ENCODE measurements at places on chromosomes 1 and 21.

GRCh38 chr1:175217721-175218531, 25.4 kb upstream of the KIAA0040 start:
- DNase-seq: no peak

- no peak for DNase-seq
Measured at GRCh38 chr1:246782120-246782900, 58.1 kb downstream of the SCCPDH start.

DNA sequence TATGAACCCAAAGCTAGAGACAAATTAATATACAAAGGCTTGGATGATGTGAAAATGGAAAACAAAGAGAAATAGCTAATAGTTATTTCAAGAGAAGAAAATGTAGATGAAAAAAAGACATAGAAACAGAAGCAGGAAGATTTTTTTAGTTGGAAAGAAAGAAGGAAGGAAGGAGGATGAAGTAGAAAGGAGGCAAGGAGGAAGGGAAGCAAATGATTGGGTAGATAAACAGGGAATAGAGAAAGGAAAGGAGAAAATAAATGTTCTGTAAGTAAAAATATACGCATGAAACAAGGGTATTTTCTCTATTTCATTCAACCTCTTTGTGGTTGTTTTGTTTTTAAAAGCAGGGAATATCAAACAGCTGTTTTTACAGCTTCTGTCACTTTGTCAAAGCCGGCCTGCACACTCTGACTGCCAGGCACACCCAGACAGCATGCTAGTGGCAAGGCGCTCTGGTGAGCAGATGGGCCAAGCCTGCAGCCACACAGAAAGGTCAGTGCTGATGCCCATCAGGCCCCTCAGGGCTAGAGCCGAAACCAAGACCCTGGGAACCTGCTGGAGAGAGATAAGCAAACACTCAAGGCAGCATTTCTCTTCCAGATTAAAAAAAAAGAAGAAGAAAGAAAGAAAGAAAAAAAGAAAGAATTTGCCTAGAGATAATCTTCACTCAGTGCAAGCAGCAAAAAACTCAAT, 72.9 kb upstream of the CTTNBP2NL start:
- no peak for DNase-seq

DNA sequence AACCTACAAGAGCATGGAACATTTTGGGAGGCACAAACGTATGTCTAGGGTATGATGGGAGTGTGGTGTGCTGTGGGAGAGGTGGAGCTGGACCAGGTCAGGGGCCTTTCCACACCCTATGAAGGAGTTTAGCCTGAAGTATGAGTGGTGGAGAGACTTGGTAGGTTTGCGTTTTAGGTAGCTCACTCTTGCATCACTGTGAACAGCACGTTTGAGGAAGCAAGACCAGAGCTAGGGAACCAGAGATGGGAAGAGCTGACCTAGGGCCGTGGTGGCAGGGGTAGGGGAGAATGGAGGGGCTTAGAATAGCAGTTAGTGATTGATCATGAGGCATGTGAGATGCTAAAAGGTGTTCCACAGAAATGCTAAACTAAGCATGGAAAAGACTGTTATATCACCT, 25.1 kb upstream of the ZFP69B start:
- DNase-seq: no peak

- DNase-seq: no peak
Measured at GRCh38 chr21:46596201-46596600, 8.7 kb downstream of the S100B start.

- no peak for DNase-seq
Measured at GRCh38 chr1:68167211-68167610, 65.1 kb downstream of the WLS start.

DNA sequence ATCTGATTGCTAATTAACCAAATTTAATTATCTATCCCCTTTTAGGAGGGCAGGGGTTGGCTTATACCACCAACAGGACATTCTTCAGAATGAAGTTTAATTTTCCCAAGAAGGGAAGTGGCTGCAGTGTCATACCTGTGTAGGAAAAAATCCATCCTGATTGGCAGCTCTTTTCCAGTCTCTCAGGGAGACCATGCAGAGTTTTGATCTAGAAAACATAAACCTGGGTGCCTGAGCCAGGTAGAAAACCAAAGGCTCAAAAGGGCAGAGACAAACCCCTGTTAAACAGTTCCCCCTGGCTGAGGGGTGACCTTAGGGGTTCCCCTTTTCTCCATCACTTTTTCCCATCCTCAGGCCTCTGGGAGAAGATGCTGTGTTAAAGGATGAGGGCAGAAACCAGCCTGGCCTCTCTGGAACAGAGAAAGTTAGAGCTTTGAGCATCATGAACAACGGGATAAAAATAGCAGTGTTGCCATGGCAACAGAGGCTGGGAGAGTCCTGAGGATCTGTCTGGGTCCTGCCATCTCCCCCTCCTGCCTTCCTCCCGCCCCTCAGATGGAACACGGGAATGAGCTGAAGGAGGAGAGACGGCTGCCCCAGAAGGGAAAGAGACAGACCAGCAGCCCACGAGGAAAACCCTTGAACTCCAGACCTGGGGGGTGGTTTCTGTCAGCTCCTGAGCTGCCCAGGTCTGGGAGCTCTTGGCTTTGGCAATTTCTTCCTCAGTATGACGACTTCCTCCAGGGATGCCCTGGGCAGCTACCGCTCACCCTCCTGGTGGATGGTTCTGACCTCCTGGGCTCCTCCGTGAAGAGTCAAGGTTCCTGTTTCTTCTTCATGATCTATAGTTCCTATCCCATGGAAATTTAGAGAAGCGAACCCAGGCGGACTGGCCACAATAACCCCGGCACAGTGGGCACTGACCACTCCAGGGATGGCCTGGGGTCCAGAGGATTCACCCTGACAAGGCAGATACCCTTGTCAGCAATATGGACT, 14.0 kb upstream of the LEMD1 start:
- no peak for DNase-seq

DNA sequence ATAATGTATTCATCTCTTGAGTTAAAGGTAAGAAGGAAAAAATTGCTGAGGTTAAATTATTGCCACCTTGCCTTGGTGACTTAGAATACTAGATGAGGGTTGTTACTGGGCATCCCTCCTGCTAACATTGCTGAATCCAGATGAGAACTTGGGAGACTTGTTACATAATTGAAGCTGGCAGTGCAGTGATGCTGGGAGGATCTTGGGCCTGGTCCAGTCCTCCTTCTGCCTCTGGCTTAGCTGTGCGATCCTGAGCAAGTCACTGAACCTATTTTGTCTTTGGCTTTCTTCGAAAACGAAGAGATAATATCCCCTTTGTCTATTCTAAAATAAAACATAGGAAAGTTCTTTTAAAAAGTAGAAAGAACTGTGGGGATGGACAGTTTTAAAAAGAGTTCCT, 244.9 kb upstream of the NRIP1 start:
- DNase-seq: no peak

GRCh38 chr1:9426291-9426711, 113.0 kb upstream of the SLC25A33 start:
- DNase-seq: no peak

- no peak for DNase-seq
Measured at GRCh38 chr1:201939574-201939973, 6.8 kb downstream of the LMOD1 start.

GRCh38 chr1:6905331-6905730, 120.1 kb downstream of the CAMTA1 start:
- DNase-seq: no peak

DNA sequence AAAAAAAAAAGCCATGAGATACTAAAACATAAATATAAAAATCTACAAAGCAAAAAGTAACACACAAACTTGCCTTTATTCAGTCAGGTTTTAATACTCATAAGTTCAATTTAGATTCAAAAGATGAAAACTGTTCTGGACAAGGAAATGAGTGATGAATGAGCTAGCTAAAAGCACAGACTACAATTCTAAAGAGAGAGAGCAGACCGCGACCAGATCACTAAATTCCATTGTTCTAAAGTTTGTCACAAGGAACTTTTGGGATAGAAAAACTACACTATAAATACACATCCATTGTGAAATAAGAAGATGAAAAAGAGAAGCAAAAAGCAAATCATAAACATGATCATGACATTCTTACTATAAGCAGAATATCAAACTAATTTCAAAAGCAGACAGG, 1.7 kb downstream of the ODF2L start:
- DNase-seq: no peak

DNA sequence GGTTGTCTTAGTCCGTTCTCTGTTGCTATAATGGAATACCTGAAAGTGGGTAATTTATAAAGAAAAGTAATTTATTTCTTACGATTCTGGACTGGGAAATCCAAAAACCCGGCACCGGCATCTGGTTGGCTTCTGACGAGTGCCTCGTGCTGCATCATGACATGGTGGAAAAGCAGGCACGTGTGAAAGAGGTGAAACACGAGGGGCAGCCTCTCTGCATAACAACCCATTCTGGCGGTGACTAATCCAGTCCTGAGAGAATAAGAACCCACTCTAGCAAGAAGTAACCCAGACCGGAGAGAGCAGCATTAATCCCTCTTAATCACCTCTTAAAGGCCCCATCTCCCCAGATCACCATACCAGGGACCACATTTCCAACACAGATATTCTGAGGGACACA, 2.7 kb upstream of the EDEM3 start:
- DNase-seq: peak; percentile 33

DNA sequence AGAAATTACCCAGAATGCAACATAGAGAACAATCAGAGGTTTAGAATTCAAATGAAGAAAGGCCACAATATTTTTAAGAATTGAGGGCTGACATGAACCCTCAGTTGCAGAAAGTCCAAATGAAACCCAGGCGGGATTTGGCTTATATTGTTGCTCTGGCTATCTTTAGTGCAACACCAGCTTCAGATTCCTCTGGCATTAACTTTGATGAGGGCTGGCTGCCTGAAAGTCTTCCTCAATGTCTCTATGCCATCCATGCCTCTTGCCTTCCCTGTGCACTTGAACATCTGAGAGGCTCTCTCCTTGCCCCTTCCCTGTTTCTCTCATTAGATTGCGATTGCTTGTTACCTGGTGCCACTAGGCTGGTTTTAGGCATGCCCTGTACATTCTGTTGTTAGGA, 31.2 kb upstream of the DPT start:
- DNase-seq: no peak

- no peak for DNase-seq
Measured at GRCh38 chr1:221557013-221557412, 184.9 kb downstream of the DUSP10 start.

DNA sequence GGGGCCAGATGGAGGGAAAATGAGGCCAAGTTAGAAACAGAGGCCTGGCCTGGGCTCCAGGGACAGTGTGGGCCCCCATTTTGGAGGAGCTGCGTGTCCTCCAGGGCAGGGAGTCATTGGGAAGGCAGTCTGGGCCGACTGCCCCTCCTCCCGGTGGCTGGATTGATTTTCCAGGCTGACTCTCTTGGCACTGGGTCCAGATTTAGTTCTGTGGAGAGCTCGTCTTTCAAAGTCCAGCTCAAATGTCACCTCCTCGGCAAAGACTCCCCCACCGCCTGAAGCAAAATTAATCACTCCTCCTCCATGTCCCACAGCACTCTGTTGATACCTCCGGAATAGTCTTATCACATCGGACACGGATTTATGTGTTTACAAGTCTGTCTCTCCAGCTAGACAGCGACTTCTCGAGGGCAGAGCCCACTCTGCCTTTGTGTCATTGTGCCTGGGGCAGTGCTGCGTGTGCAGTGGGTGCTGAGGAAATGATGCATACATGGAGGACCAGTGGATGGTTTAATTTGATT, 175.1 kb downstream of the CAMTA1 start:
- no peak for DNase-seq

- no peak for DNase-seq
Measured at GRCh38 chr1:227140376-227140775, 177.9 kb downstream of the CDC42BPA start.

- no peak for DNase-seq
Measured at GRCh38 chr1:213017447-213018273, 2.0 kb upstream of the ANGEL2 start.

- DNase-seq: no peak
Measured at GRCh38 chr1:1939296-1940122, 20.4 kb upstream of the TMEM52 start.

GRCh38 chr1:42379794-42380585, 602 bp upstream of the RIMKLA start:
- peak; percentile 42 for DNase-seq

DNA sequence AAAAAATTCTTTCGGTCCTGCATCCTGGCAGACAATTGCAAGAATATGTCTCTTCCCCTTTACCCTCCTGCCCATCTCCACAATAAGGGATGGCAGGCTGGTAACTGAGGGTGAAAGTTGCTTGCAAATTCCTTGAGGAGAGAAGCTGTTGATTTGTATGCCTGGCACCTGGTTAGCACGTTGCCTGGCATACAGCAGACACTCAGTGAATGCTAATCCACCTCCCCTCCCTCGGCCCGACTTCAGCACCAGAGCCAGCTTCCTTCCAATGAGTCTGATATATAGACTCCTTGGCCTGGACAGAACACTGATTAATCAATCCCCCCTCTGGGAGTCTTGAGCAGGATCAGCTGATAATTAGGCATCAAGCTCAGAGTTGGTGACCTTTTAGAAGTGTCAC, 39.1 kb downstream of the KCNC4 start:
- no peak for DNase-seq

GRCh38 chr21:42176859-42177258, 42.1 kb upstream of the ABCG1 start:
- no peak for DNase-seq

DNA sequence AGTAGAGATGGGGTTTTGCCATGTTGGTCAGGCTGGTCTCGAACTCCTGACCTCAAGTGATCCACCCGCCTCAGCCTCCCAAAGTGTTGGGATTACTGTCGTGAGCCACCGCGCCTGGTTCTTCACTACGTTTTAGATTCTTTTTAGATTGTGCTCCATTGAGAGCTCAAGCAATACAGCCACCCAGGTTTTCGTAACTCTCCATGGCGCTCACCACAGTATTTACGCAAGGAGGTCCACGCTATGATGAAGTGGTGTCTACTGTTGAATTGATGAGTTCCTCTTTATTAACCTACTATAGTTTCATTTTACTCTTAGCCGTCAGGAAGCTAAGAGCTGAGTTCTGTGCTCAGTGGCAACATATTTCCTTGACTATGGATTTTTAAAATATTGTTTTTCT, 1.8 kb upstream of the KIF1B start:
- DNase-seq: no peak

GRCh38 chr1:203934027-203934426, 72.6 kb downstream of the SNRPE start:
- no peak for DNase-seq

DNA sequence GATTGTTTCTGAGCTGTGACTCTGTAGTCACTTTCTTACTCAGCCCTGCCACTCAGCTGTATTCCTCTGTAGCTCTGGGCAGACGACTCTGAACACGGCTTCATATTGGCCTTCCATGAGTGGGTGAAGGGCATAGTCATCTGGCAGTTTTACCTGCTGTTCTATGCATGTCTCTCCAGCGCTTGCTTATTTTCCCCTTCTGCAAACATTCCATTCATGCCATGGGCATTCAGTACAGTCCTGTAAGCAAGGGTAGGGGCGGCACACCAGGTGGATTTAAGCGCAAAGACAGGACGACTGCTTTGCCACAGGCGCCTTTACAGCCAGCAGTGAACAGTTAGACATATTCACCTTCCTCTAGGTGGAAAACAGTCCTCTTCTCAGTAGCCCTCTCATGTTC, 4.4 kb upstream of the WDR26 start:
- no peak for DNase-seq

Measured in D721Med (cell line).